GM12891 (cell line): ENCODE measurements at places on chromosomes 5 and 9.

GRCh38 chr5:9903801-9904200 lies 273.6 kb upstream of the TAS2R1 start:
- no peak for DNase-seq

- DNase-seq = no peak
These were observed 241.4 kb downstream of the PBX3 start for GRCh38 chr9:125988479-125989050.

DNA sequence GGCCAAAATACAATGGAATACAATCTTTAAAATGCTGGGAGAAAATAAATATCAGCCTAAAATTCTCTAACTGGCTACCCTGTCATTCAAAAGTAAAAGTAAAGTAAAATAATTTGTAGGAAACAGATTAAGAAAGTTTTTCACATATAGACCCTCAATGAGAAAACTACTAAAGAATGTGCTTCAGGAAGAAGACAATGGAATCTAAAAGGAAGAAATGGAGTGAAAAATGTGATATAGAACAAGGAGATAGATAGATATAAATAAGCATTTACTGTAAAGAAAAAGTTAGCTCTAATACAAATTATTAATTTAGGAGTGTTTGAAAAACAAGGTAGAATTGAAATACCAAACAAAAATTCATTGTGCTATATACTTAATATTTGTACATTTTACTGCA lies 368.6 kb upstream of the MPDZ start:
- DNase-seq = no peak

DNA sequence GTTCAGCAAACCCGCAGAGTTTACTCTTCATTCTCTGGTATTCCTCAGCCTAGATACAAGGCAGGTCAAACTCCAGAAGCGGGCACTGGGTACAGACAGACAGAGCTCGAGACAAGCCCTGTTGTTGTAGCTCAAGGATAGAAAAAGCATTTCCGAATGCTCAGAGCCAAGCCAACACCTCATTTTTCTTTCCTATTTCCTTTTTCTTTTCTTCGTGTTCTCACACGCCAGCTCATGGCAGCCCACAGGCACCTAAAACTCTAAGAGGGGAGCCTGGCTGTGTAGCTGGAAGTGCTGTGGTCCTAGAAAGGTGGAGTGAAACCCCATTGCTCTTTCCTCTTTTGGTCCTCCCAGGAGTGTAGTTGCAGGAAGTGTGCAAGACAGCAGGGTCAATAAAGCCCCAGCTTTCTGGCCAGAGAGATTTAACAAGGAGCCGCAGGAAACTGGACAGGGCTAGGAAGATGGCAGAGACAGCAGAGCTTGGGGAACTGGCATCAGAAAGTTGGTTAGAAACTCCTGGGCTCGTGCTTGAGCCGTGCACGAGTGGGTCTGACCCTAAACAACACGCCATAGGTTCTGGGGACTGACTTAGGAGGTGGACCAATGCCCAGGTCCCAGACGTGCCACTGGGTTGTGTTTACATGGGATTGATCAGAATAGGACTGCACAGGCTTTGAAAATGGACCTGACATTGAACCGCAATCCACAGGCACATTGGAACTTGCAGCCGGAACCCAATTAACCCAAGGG lies 41.6 kb downstream of the ADAMTS2 start:
- no peak for DNase-seq

DNA sequence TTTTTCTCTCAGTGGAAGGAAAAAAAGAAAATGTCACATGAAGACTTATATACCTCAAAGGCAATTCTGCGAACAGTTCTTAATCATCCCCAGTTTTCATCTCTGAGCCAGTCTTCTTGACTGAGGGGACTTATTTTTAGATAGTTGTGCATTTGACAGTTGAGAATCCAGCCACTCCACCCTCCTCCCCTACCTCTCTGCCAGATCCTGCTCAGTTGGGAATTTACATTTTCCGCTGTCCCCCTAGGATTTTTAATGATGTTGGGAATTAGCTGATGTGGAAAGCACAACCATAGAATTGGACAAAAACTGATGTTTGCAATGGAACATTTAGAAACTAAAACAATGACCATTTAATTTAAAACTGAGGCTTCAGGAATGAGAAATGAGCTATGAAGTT lies 194.3 kb upstream of the PIK3R1 start:
- DNase-seq = no peak

- no peak for DNase-seq
These were observed 169.4 kb downstream of the TLE1 start for GRCh38 chr9:81519816-81520495.

- no peak for DNase-seq
These were observed 137.6 kb downstream of the DRD1 start for GRCh38 chr5:175306381-175306780.

DNA sequence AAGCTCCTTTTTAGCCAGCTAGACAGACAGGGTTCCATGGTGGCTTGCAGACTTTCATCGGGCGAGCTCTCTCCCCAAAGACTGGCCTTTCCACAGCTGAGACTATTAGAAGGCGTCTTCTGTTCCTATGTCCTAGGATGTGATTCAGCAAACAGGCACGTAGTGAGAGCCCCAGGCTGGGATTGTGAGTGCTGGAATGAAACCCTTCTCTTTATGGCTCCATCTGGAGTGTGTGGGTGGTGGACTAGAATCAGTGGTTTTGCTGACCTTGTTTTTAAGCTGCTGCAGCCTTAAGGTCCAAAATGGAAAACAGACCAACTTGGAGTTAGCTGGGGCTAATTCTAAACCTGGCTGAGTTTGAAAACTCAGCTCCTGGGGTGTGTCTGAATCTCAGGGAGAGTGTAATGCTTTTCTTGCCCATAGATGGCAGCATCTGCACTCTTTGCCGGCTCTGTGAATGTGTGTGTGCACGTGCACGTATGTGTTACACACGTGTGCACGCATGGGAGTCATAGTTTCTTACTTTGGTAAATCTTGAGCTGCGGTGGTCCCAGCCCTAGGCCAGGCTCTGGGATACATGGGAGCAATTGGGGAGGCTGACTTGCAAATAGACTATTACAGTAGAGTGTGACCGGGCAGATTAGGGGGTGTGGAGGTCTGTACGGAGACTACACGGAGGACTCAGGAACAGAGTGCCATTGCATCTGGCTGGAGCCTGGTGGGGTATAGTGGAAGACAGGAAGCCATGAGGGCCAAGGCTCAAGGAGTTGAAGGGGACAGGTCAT lies 10.7 kb downstream of the GSN start:
- DNase-seq = peak; percentile 36

- DNase-seq = no peak
These were observed 648.2 kb downstream of the MAT2B start for GRCh38 chr5:164153469-164154172.

DNA sequence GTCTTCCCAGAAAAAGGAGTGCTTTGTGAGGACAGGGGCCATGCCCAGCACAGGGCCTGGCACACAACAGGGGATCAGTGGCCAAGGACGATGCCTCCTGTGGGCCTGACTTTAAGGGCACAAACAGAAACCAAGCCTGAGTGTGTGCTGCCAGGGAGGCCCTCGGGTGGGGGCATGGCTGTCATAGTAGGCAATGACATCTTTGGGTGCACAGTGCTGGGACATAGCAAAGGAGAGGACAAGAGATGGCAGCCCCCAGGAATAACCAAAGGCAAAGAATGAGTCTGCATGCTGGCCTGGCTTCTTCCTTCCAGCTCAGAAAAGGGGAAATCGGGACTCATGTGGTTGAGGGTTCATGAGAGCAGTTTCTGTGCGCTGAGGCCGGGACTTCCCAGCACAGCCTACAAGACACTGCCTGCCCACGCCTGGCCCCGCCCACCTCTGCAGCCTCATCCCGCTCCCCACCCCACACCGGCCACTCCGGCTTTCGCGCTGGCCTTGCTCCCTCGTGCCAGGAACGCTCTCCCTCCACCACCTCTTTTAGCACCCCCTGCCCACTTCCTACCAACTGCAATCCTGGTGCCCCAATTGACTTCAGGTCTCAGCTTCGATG lies 13.8 kb upstream of the LHX2 start:
- no peak for DNase-seq

DNA sequence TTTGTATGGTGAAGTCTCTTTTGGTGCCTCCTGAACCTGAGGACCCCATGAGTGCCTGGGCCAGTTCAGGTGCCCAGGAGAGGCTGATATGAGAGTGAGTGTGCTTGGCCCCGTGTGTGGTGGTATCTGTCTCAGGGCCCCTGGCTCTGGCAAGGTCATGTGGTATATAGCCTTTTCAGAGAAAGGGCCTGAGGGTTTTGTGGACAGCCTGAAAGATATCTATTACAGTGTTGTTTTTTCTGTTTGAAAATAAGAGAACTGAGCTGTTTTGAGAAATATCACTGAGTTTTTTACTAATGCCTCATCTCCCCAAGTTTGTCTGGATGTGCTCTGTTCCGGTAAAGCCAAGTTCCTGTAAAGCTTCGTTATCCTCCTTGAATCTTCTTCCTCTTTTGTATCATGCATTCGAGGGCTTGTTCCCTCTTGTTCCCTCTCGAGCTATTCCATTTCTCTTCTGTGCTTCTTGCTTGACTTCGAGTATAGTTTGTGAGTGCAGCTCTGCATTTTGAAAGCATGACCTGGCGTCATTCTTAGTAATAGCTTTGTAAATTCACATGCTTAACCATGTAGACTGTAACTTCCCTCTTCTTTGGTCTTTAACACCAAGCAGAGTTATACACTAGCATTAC lies 122.3 kb downstream of the MAST4 start:
- no peak for DNase-seq

DNA sequence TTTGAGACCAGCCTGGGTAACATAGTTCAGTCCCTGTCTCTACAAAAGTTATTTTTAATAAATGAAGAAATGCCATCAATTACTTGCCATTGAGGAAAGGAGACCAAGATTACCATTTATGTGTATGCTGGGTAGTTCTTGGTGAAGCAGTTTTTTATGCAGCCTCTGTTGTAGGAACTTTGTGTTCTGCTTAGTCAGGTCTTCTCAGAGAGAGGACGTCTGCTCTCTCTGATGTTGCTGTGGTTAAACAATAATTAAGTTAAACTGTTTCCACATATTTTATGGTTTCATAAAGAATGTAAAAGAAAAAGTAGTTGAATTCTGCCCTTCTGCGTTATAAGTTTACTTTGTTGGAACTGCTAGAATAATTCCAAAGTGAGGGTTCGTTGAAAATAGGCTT lies 210.5 kb downstream of the KDM4C start:
- no peak for DNase-seq

DNA sequence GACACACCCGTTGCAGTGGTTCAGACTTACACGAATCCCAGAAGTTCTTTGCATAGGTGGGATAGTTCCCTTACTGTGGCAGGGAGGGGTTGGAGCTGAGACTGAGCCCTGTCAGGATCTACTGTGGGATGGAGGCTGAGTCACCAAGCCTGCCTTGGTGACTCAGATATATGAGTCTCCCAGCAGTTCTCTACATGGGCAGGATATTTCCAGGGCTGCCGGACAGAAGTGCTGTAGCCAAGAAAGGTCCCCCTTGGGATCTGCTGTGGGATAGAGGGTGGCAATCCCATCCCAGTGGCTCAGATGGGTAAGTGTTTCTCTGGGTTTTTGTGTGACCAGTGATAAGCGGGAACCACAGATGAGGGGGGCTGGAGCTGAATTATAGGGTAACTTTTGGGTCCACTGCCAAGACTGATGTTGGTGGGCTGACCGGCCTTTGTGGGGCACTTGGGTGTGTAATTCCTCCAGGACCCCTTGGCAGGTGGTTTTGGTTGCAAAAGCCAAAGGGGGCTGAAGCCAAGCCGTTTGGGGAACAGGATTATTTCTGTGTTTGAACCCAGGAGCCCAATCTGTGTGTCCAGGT lies 18.7 kb downstream of the XRCC4 start:
- DNase-seq = no peak

- no peak for DNase-seq
These were observed 113.2 kb downstream of the PALM2AKAP2 start for GRCh38 chr9:109893241-109893640.

DNA sequence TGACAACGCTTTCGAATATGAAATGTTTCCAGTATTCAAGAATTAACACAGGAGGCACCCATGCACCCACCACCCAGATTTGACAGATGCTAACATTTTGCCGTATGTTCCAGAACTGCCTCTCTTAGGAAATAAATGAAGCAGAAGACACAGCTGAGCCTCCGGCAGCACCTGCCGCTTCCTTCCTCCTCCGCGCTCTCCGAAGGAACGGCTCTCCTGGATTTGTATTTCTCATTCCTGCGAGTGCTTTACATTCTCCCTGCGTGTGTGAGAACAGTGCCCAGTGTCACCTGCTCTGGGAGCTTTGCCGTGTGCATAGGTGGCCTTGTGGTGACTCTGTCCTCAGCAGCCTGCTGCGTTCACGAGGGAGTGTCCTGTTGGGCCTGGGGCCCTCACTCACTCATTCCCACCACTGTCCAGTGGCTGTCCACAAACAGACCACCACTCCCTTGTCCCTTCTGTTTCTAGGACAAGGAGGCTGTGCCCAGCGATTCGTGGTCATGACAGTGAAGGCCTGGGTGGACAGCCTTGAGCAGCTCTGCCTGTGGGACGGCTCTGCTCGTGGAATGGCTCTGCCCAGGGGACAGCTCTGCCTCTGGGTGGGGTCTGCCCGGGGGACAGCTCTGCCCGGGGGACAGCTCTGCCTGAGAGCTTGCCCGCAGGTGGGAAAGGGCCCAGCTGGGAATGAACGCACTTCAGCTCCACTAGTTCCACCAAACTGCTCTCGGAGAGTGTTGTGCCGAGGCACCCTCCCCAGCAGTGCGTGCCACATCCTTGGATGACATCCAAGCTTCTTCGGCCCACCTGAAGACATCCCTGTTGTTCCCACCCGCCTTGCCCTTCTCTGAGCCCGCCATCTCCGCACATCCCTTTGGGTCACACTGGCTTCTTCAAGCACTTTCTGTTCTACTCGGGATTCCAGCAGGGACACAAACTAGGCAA lies 170.5 kb upstream of the PPP1R26 start:
- DNase-seq = no peak

- no peak for DNase-seq
These were observed 64.9 kb downstream of the CCDC171 start for GRCh38 chr9:15617782-15618181.

- DNase-seq = no peak
These were observed 243.6 kb downstream of the PBX3 start for GRCh38 chr9:125990793-125991220.

GRCh38 chr5:155631116-155631515 lies 617.6 kb downstream of the KIF4B start:
- DNase-seq = no peak

GRCh38 chr9:4174546-4175175 lies 125.2 kb downstream of the GLIS3 start:
- DNase-seq = no peak

DNA sequence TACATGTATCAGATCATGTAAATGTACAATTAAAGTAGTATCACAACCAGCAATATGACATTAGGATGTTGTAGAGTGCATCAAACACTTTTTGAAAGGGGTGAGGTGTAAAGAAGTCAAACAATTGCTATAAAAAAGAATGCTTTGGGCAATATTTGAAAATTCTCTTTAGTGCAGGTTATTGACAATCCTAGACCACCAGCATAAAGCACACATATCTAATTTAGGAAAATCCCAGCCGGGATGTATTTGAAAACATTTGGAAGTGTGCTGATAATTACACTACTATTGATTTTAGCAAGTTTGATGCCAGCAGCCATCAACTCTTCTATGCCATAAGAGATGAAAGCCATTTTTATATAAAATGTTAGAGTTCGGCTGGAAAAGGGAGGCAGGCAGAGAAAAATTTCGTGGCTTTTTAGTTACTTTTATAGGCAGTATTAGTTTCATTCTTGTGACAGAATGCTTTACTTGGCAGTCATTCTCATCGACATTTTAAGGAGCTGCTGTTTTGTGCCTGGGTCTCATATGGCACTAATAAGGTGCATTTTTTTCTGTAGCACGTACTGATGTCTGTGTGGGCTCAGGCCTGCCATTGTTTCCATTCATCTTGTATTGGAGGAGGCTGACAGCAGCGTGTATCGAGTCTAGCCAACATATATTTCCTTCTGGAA lies 285.7 kb downstream of the AOPEP start:
- DNase-seq = no peak
